ENCODE measurements at places on chromosomes 1 and 21. TPM values are rescaled to one million over a fixed set of nuclear protein-coding genes. Genes with fewer than 3 reads are reported as not detected.

- DNase-seq = no peak
Observed at GRCh38 chr1:201125019-201125418, 2.0 kb downstream of the ASCL5 start.

GRCh38 chr1:26539722-26540121 is 10.2 kb downstream of the RPS6KA1 start:
- no peak for DNase-seq

DNA sequence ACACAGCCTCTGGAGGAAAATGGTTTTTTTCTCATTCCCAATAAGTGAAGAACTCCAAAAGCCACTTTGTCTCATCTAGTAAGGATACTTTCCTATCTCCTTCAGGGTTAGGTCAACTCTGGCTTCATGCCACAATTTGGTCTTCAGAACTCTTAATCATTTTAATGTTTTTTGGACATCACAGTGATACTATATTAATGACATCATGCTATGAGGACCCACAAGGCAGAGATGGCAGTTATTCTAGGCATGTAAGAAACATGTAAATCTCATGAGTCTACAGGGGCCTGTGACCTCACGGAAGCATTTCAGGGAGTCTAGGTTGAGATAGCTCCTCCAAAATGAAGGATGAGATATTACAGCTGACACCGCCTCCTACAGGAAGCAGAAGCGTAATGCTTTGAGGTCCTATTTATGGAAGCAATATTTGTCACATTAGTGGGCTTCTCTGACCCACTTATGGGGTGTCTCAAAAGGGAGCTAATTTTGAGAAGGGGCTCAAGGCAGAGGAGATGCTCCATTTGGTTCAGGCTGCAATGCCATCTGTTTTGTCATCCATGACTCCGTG is 5.0 kb upstream of the GPR137B start:
- DNase-seq = no peak

FMN2 gene
- 0.49 TPM for total RNA-seq

DNA sequence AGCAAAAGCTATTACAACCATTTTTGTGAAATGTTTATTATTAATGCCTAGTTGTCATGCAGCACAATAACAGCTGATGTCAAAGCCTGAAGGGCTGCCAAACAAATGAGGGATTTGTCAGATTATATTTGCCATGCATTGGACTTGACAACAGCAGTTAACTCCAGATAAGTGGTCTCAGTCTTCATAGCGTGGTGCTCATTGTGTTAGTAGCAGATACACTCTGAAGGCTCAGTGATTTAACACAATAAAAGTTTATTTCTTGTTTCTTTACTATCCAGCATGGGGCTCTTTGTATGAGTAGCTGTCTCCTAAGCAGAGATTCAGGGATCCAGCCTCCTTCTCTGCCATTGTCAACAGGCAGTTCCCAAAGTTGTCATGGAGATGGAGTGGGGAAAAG is 76.0 kb upstream of the PTGFRN start:
- no peak for DNase-seq

LENEP gene
- total RNA-seq = 0.94 TPM

DNA sequence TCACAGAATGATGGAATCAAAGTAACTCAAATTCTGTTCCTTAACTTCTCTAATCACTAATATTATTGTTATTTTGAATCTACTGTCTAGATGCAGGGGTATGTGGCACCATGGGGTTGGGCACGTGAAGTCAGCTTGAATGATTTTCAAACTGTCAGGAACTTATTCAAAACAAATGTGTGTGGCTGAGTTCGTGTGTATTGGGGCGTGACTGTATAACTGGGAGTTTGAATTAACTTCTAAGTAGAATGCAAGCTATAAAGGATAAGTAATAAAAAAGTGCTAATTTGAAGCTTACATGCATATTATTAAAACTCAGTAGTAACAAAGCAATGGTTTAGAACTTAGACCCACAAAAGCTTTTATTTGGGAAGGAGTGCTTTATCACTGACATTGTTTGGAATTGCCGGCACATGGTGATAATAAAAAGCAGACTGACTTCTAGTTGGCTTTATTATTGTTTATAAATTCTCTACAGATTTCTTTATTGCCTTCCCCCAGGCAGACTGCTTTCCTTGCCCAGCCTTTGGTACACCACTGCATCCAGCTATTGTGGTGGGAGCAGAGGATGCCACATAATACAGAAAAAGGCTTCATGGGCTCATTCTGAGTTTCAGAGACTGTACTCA is 84.3 kb downstream of the TENT5C start:
- no peak for DNase-seq

GCSAML gene
- 0.91 TPM for total RNA-seq

DNA sequence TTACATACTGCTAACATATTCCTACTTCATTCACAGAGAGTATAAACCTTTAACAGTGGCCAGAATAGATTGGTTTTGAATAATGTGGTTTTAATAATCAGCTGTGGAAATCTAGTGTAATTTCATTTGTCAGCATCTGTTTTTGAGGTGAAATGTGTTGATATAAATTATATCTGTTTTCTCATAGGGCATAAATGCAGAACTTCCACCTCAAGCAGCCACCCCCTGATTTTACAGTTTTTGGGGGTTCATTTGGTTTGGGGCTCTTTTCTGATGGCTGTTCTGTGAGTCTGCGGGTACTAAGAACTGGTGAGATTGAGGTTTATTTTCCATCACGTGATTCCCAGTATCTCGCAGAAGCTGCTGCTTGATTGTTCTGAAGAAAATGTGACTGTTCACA is 23.2 kb downstream of the EDARADD start:
- DNase-seq = no peak

DNA sequence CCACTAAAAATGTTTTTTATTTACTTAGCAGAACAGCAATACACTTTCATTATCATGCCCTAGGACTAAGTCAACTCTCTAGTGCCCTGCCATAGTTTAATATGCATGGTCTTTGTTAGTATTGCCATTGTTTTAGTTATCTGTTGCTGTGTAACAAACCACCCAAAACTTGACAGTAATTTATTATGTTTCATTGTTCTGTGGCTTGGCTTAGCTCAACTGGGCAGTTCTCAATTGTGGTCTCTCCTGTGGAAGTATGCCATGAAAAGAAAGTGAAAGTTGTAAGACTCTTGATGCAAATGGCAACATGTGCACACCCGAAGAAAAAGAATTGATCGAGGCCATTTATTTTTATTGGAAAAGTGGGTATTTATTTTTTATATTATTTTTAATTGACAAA is 206.3 kb upstream of the KCTD3 start:
- DNase-seq = no peak

GRCh38 chr1:20787840-20788795 is 1.0 kb upstream of the HP1BP3 start:
- DNase-seq = no peak

CCDC190 gene
- 0.23 TPM for total RNA-seq

DNA sequence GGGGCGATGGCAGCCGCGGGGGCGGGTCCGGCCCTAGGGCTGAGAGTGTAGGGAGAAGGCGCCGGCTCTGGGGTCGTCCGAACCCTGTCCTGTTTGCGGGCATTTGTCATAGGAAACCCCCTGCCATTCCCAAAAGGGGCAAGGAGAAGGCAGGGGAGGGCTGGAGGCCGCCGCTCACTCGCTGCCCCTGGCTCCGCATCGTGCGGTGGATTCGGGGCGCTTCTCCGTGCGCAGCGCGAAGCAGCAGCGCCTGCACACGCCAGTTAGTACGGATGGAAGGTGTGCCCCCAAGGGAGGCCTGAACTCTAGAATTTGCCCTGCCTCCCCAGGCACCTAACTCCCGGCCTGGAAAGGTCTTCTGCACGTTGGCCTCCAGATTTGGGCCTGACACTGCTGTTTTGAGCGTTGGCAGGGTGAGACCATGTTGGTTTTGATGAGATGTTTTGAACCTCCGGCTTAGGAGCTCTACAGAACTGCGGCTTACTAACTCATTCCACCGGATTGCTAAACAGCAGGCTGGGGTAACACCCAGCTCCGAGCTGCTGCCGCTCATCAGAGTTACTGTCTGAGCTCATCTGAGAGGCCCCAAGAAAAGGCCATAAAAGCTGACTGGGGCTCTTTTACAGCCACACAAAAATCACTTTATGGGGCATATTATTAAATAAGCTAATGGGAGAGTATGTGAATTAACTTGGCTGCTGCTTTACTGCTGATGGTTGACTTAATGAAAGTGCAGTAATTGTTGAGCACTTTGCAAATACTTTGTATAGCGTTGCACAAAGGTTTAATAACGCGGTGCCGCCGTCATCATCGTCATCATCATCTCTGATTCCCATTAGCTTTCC is 987 bp downstream of the GPR137B start:
- DNase-seq = no peak

- DNase-seq = peak; percentile 64
Observed at GRCh38 chr1:48019714-48020315, 22.6 kb upstream of the TRABD2B start.

PAQR6 gene
- total RNA-seq = 4.4 TPM

- DNase-seq = no peak
Observed at GRCh38 chr21:46131588-46131837, 23.9 kb downstream of the FTCD start.

TNFRSF14 gene
- total RNA-seq = 160 TPM

DNA sequence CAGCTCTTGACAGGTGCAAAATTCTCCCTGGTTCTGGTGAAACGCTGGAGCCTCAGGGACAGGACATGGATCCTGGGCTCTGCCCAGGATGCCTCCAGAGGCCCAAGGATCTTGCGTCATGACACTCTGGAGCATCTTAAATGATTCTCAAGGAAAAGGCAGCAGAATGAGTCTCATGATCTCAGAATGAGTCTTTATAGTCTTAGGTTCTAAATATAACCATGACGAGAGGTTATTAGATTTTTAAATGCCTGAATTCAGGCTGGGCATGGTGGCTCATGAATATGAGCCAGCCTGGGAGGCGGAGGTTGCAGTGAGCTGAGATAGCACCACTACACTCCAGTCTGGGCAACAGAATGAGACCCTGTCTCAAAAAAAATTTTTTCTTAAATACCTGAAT is 55.5 kb downstream of the ECE1 start:
- DNase-seq = no peak

DNA sequence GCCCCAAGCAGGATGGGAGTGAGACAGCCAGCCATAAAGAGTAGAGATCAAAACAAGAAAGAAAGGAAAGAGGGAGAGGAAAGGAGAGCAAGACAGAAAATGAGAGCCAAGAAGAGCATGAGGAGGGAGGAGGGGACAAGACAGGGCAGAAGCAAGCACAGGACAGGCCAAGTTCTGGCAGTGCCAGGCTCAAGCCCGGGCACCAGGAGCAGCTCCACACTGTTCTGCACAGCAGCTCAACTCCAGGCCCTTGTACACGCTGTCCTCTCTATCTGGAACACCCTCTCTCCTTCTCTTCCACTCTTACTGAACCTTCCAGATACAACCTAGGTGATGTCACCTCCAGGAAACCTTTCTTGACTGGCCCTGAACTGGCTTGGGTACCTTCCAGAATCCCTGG is 11.7 kb downstream of the IFFO2 start:
- no peak for DNase-seq

DNA sequence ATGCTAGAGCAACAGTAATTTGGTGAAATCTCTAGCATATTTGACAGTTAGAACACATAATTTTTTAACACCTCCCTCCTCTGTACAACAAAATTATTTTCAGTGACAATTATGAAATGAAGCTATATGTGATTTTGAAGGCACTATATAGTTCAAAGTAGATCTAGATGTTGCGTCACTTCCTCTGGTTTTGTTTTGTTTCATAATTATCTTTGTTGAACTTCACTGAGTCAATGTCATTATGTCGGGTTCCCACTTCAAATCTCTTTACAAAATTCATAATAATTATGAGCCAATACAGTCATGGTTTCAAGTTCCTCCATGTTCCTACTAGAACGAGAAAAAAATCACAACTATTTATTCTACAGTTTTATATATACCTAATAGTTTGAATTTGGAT is 254.8 kb upstream of the PLXNA2 start:
- DNase-seq = no peak

- no peak for DNase-seq
Observed at GRCh38 chr1:195218428-195219212, 1389.6 kb downstream of the KCNT2 start.

RAP1GAP gene
- 47.0 TPM for total RNA-seq

DNA sequence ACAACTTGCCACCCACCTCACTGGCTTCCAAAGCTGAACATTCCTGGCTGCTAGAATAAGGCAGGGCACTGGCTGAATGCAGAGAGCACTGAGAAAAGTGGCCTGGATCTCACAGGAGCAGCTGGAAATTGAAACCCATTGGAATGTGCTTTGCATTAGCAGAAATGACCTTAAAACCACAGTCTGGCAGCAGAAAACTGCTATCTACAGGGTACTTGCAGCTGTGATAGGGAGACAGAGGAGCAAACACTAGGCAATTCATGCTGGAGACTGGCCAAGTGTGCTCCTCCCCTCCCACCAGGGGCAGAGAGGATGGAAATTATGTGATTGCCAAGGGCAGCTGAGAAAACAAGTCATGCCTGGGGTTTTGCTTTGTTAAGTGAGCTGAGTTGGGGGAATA is 47.2 kb downstream of the HSD3B1 start:
- DNase-seq = no peak

DCST1 gene
- total RNA-seq = not detected

MAB21L3 gene
- total RNA-seq = 3.6 TPM

GRCh38 chr1:160520582-160520981 is 2.5 kb downstream of the SLAMF6 start:
- no peak for DNase-seq

DNA sequence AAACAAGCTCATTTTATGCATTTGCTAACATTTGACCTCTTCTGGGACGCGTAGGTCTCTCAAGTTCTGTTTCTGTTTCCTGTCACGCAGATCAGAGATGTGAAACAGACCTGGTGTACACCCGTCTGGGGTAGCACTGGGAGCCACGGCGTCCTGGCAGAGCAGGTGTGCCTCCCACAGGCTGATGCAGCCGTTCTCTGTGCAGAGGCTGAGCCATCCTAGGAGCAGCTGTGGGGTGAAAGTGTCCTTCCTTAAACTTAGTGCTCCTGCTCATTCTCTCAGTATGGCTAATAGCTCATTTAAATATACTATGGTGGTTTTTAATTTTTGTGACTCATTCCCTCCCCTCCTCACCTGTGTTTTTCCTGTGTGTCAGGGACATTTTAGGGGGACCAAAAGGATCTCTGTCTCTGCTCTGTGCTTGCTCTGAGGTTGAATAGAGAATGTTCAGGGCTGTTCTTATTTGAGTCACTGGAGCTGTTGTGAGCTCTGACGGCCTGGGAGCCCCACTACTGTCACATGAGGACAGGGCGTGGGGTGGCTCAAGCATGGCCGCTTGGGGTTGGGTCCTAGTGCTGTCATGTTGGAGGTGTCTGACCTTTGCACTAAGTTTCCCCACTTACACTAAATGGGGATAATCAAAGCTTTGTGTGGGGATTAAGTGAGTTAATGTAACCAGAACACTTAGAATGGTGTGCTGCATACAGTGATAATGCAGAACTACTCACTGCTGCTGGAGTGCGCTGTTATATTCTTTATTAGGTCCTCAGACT is 43.0 kb downstream of the GALNT2 start:
- no peak for DNase-seq

- no peak for DNase-seq
Observed at GRCh38 chr1:226589008-226589733, 40.6 kb downstream of the STUM start.

- DNase-seq = no peak
Observed at GRCh38 chr1:68586766-68587165, 89.9 kb upstream of the DEPDC1 start.

- no peak for DNase-seq
Observed at GRCh38 chr21:45837936-45838335, 143.6 kb upstream of the COL6A1 start.

- no peak for DNase-seq
Observed at GRCh38 chr1:163561580-163562295, 240.0 kb downstream of the NUF2 start.

AHDC1 gene
- 27.3 TPM for total RNA-seq

GRCh38 chr1:5997316-5997715 is 5.1 kb upstream of the NPHP4 start:
- no peak for DNase-seq

All from ureter (tissue), 1 donor.